ENCODE measurements at places on chromosomes 2 and 18.

DNA sequence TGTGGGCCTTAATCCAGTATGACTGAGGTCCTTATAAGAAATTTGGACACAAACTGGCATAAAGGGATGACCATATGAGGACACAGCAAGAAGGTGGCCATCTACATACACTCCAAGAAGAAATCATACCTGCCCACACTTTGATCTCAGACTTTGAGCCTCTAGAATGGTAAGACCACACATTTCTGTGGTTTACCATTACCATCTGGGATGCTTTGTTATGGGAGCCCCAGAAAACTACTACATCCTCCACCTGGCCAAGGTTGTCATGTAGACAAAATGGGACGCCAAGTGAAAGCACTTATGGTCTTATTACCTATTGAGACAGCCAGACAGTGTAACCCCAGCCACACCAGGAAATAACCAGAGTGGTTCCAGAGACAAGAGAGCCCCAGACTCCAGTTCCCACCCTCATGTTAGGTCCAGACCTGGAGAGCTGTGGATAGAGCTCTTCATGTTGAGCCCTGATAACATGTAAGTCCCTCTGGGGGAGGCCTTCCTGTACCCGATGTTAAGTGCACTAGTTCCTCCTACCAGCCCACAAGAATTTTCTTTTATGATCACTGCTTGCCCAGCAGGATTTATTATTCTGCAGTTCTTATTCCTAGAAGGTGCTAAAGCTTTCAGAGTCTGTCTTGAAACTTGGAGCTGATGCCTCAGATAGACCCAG is 4.6 kb upstream of the ADD2 start:
- DNase-seq = no peak

- DNase-seq = no peak
Measured at GRCh38 chr2:172484253-172484652, 56.9 kb downstream of the ITGA6 start.

DNA sequence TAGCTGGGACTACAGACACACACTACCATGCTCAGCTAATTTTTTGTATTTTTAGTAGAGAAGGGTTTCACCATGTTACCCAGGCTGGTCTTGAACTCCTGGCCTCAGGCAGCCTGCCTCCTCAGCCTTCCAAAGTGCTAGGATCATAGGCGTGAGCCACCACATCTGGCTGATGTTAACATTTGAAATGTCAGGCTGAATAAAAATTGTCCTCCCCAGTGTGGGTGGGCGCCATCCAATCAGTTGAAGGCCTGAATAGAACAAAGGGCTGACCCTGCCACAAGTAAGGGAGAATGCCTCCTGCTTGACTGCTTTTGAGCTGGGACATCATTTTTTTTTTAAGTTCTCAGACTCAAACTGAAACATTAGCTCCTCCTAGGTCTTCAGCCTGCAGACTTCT is 21.0 kb upstream of the RHOB start:
- DNase-seq = no peak

DNA sequence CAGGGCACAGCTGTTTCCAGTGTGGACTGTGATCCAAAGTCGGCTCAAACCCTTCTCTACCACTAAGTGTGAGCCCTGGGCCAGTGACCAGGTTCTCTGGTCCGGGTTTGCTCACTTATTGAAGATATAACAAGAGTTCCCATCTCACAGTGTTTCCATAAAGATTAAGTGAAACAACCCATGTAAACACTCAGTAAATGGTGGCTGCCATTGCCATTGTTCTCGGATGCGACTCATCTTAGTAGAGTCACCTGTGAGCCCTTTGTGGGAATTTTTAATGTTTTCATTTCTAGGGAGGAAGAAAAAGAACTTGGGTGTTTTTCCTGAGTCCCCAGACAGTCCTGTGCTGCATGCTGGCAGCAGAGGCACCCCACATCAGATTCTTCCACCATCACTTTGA is 53.4 kb downstream of the TPGS2 start:
- DNase-seq = no peak

DNA sequence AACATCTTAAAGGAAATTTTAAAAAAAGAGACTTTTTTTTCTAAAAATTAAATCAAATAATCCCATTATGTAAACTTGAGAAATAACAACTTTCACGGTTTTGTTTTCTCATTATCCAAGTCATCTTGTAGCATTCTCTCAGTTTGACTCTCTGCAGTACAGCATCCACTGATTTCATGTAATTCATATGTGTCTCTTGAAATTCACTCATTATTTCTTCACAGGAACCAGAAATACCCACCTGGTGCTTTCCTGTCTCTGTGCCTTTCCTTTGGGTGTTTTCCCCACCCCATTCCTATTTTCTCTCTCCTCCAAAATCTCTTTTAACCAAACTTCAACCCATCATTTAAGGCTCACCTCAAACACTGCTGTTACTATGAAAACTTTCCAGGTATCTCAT is 116.1 kb upstream of the STK17B start:
- DNase-seq = no peak
